DND-41 (cell line): ENCODE measurements at places on chromosomes 3 and 15.

GRCh38 chr3:37991823-37992222 is 1.2 kb downstream of the VILL start:
- no peak for DNase-seq

DNA sequence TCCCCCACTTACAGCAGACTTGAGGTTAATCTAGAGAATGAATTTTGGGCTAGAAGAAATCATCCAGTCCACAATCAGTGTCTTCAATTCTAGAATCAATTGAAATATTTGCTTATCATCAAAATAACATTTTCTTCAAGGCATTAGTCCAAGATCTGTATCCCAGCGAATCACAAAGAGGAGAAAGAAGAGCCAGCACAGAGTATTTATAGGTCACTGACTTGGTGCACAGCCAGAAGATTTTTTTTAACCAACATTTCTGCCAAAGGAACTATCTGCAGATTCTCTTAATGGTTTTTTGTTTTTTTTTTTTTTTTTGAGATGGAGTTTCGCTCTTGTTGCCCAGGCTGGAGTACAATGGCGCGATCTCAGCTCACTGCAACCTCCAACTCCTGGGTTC is 178.2 kb downstream of the TNIK start:
- DNase-seq: no peak

DNA sequence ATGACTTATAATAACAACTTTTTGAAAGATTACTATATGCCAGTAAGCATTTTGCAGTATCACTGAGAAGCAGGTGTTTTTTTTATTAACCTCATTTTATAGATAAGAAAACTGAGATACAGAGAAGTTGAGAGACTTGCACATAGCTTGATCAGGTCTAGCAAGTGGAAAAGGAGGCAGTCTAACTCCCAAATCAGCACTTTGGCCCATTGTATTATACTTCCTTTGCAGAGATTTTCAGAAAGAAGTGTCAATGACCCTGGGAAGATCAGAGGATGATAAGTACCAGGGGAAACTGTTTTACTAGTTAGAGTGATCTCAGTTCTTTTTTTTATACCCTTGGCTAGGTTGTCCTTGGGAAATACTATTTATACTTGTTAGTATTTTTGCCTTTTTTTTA is 358.7 kb downstream of the SQOR start:
- DNase-seq: no peak

GRCh38 chr15:95492388-95493070 is 838.0 kb upstream of the NR2F2 start:
- DNase-seq: no peak

DNA sequence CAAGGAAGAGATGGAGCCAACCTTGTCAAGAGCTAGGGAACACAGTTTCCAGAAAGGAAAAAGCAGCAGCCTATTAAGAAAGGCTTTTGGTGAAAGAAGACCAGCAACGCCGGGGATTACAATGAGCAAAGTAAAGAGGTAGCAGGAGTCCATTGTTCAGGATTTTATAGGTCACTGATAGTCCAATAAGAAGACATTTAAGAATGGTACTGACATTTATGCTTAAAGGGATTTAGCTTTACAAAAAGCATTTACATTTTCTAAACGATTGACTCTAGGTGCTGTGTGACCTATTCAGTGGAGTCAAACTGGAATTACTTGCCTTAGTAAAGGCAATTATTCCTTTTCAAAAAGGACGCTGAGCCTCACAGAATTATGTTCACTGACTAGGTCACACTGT is 40.8 kb downstream of the CSNK1G1 start:
- no peak for DNase-seq

DNA sequence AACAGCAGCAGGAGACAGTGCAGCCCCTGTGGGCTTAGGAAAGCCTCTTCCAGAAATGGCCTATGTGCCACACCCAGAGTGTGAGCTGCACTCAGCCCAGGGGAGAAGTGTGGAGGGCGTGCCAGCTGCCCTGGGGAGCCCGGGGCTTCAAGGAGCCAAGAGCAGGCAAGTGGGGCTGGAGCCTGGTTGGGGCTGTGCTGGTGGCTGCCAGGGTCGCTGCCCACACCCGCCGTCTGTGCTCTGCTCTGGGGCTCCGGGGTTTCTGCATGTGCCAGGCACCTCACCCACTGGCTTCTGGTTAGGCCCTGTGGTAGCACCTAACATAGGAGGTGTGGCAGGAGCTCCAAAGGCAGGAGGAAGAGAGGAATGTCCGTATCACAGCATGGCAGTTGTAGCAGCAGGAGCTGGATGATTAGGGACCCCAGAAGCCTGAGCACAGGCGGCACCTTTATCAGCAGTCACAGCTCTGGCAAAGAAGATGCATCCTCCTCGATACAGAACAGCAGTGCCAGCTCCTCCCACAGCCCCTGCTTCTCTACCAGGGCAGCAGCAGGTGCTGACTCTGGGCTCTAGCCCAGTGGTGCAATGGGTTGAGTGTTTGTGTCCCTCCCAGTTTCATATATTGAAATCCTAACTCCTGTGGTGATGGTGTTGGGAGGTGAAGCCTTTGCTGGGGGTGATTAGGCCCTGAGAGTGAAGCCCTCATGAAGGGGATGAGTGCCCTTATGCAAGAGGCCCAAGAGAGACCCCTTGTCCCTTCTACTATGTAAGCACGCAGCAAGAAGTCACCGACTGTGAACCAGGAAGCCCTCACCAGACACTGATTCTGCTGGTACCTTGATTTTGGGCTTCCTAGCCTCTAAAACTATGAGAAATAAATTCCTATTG is 70.0 kb upstream of the KLF13 start:
- no peak for DNase-seq

- DNase-seq: no peak
These were observed 722.5 kb upstream of the CADM2 start for GRCh38 chr3:84236261-84236660.

- no peak for DNase-seq
These were observed 4.6 kb downstream of the GLCE start for GRCh38 chr15:69164807-69165636.

DNA sequence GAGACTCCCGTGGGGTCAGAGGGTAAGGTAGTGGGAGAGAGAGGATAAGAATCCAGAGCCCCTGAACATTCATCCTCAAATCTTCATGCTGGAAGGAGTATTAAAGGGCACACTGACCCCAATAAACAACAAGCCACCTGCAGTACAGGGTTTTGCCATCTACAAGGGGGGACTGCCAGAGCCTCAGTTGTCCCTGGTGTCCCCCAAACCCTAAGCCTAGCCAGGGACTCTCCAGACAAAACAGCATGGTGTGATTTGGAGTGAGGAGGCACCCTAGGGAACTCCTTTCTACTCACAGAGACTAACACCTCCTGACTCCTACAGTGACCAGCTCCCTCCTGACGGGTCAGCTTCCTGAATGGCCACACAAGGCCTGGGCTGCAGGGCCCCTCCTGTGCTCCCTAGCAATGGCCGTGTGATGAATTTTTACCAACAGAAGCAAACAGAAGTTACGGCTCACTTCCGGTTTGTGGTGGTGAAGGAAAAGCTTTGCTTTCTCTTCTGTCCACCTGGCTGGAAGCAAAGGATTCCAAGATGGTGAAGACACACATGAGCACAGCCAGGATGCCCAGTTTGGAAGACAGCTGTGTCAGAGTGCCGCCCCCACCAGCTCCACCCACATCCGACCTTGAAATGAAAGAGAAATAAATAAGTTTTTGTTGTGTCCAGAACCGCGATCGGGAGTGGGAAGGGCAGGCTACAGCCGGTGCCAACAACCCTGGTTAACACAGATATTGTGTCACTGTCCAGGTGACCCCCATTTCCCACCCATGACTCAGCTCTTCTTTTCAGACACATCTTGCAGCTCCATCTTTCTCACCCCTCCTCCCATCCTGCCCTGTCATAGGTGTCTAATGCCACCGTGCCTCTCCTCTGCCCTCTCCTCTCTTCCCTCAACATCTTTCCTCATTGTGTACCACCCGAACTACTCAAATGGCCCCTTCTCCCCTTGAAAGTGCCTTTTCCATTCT is 69.6 kb upstream of the ATP13A3 start:
- no peak for DNase-seq

GRCh38 chr15:34609102-34610057 is 25.9 kb upstream of the GOLGA8B start:
- no peak for DNase-seq

GRCh38 chr3:197368330-197368729 is 69.9 kb upstream of the DLG1 start:
- DNase-seq: no peak

DNA sequence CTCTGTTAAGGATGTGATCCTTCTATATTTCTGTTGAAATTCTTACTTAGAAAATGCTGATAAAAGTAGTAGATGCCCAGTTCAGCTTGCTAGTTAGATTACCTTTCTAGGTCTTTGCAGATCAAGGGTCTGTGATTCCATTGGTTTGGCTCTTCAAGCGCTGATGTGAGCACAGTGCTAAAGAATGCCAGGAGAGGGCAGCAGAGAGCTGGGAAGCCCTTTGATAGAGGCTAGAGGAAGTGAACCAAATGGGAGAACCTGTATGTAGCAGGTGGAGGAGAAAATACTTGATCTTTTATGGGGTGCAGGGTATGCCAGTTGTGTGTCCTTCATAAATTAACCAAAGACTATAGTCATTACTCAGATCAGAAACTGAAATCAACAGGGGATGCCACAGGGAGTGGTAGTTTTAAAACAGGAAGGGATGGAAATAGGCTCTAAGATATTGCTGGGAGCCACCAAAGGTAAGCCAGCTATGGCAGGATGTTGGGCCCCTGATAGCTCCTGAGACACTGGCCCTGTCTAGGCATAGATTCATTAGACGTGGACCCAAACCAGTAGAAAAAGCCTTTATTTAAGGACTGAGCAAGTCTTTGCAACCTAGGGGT is 677.4 kb downstream of the SQOR start:
- peak; percentile 64 for DNase-seq

DNA sequence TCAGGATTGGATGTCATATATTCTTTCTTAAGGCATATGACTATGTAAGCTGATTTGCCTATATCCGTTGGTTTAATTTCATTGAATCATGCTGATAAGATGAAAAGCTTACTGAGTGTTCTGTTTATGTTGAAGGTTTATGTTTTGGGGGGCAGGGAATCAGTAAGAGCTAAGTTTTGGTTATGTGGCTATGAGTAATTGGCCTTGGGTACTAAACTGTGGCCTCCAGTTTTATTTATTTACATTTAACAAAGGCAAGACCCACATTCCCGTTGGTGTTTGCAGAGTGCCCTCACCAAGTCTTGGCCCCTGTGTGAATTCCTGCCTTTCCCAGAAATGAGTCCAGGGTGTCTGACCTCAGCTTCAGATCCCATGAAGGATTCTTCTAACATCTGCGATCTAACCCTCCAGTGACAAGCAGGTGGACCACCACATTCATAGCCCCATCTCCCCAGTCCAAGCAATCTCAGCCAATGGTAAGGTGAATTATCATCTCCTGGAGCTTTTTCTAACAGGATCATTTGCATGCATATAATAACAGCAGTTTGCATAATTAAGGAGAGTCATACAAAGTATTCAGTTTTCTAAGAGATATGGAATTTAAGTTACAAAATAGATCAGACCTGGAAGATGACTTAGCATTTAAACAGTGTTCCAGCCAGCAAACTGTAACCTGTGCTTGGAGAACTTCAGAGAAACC is 27.4 kb downstream of the GLDN start:
- DNase-seq: no peak

DNA sequence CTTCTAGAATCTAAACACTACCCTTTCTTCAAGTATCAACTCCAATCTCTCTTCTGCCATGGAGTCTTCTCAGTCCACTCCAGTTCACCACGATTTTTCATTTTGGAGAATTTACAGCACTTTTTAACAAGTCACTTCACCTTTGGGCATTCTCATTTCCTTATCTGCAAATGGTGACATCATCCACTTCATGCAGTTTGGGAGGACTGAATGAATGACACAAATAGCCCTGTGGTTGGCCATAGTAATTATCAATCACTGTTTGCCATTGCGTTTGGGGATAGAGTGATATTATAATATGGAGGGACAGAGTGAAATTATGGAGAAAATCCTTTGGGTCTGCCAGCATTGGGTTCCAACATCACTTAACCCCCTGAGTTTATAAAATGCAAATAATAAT is 38.0 kb upstream of the TM4SF1 start:
- no peak for DNase-seq

DNA sequence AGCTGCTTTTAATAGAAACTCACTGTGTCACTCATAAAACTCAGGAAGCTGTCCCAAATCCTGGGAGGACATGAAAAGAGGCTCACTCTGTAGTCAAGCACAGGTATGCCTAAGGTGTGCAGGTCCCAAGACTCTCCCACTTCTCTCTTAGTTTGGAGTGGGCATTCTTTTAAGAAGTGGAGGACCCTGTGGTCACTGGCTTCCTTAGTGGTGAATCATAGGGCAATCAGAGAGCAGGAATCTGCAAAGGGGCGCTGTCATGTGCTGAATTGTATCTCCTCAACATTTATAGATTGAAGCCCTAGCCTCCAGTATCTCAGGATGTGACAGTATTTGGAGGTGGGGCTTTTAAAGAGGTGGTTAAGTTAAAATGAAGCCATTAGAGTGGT is 47.2 kb upstream of the ZBTB38 start:
- DNase-seq: no peak
